Activated gamma-delta T cell treated with Interleukin-2 at 50 U/mL for 16 hours (primary cell): ENCODE measurements at places on chromosomes 6 and 20.

DNA sequence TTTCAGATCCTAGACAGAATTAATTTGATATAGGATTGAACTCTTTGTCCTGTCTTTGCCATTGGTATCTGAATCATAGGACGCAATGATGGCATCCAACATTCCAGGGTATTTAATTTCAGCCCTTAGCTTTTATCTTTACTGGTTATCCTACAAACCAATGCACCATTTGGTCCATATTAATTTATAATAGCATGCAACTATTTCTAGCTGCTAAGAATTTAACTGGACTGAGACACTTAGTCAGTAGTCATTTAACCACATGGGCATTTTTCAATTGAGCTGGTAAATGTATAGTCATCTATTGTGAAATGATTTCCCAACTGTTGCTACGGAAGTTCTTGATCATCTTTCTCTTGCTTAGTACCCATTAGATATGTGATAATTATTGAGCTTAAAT, 141.1 kb downstream of the CD164 start:
- no peak for DNase-seq

- no peak for DNase-seq
Observed at GRCh38 chr6:151010071-151010470, 144.6 kb downstream of the MTHFD1L start.

DNA sequence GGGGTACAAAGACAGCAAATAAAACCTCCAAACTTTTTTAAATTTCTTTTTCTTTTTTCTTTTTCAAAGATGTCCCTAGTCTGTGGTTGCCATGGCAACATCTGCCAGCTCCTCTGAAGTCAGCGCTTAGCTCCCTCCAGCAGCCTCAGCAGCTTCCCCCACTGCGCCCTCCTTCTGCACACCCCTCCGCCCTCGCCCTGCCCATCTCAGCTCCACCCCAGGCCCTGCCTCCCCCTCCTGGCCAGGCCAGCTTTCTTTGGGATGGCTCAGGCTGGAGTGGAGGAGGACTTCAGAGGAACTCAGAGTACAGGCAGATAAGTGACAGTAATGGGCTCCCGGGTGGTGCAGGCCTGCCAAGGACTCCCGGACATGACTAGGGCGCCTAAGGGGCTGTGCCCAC, 104.6 kb downstream of the LRFN2 start:
- no peak for DNase-seq

DNA sequence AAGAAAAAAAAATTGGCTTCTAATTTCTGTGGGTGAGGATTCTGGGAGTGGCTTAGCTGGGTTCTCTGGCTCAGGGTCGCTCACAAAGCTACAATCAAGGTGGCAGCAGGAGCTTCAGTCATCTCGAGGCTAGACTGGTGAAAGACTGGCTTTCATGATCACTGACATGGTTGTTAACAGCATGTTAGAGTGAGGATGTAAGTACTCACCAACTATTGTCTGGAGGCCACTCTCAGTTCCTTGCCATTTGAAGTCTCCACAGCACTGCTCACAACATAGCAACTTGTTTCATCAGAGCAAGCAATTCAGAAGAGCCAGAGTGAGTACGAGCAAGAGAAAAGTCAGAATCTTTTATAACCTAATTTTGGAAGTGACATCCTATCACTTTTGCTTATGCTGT, 145.7 kb upstream of the PRSS16 start:
- no peak for DNase-seq

- no peak for DNase-seq
Observed at GRCh38 chr6:165698868-165699267, 35.8 kb upstream of the PDE10A start.

- no peak for DNase-seq
Observed at GRCh38 chr20:24542721-24543120, 73.3 kb downstream of the SYNDIG1 start.

GRCh38 chr6:40620574-40621240, 33.5 kb upstream of the LRFN2 start:
- no peak for DNase-seq

- no peak for DNase-seq
Observed at GRCh38 chr6:39153766-39154397, 38.9 kb upstream of the SAYSD1 start.

GRCh38 chr6:143215771-143216170, 155.1 kb downstream of the AIG1 start:
- DNase-seq: no peak

DNA sequence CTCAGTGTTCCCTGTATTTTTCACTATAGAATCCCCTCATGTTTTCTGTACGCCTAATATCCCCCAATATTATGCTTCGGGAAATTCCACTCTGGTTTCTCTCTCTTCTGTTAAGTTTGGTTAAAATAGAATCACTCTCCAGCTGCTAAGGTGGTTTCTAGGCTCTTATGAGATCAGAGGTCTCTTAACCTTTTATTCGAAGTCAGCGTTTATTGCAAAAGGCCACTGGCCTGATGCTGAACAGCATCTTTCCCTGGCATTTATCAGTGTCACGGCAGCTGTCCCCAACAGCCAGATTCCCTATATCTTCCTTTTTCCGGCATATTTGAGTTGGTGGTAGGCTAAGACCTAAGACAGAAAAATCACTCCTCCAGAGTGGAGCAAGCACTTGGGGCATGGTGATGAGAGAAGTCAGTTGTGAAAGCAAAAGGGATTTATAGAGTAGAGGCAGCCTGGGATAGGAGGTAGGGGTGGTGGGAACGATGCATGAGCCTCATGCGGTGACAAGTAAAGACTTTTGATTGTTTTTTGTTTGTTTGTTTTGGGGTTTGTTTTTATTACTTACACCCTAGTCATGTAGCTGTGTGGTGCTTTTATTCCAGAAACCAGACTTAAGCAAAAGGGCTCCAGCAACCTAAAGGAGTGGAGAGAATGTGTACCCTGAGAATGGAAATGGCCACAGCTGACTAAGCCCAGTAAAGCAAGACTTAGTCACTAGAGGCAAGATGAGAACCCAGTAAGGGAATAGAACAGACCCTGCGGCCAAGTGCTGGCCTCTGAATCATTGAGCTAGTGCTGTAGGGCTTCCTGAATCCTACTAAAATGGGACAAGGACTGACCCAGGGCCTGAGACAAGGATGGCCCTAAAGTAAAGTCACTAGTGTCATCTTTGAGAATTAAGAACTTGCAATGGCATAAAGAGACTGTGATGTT, 233.0 kb upstream of the PRND start:
- no peak for DNase-seq

GRCh38 chr20:34062570-34063482, 49.2 kb downstream of the EIF2S2 start:
- DNase-seq: no peak

- no peak for DNase-seq
Observed at GRCh38 chr6:130138909-130139242, 83.9 kb downstream of the SAMD3 start.

GRCh38 chr6:11921017-11921438, 91.1 kb upstream of the HIVEP1 start:
- no peak for DNase-seq

DNA sequence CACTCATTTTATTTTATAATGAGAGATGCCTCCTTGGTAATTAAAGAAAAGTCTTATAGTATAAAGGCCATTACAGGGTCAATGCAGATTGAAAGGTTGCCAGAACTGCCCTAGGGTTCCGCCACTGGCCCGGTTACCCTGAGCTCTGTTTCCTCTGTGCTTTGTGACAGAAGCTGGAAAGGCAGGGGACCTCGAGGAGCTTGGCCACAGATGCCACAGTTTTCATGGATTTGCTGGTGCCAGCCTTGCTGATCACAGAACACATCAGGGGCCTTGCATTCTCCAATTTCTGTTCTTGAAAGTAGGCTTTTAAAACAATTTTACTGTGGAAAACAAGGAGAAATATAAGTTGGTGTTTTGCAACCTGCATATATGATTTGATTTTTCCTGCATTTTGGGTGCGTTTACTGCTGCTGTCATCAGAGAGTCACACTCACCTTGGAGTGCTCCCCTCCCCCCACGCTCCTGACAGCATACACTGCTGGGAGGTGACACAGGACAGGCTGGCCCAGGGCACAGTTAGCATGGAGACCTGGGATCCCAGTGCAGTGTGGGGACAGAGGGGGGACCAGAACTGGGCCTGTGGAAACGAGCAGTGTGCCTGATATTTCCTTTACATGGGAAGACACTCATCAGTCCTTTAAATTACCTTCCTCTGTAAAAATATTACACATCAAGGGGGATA, 142.8 kb downstream of the CFAP61 start:
- DNase-seq: no peak

DNA sequence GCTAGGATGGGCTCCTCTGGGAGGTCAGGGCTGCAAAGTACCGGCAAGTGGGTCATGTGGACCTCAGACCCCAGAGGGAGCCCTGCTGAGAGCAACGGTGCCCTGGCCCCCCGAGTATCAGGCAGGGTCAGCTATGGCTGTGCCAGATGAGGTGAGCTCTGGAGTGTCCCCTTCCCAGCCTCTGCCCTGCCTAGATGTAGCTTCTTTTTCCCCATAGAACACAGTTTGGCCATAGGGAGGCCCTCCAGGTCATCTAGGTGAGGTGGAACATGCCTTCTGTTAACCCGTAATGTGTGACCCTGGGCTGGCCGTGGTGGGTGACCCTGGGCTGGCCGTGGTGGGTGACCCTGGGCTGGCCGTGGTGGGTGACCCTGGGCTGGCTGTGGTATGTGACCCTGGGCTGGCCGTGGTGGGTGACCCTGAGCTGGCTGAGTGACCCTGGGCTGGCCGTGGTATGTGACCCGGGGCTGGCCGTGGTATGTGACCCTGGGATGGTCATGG, 21.2 kb upstream of the PCMTD2 start:
- DNase-seq: no peak
